ENCODE measurements at places on chromosomes 4 and X. TPM values are rescaled to one million over a fixed set of nuclear protein-coding genes. Genes with fewer than 3 reads are reported as not detected.
A peak's percentile ranks its signal among the peaks of the same experiment; 100 is the strongest.

MAGEC1 gene
- total RNA-seq = not detected

GJB1 gene
- not detected for total RNA-seq

CFAP99 gene
- total RNA-seq = not detected

CLDN22 gene
- not detected for total RNA-seq

ARMCX4 gene
- 22.1 TPM for total RNA-seq

MAGEA2 gene
- 2.7 TPM for total RNA-seq

MMRN1 gene
- not detected for total RNA-seq

GRID2 gene
- 2.1 TPM for total RNA-seq

C4orf36 gene
- not detected for total RNA-seq

RBM47 gene
- total RNA-seq = 0.98 TPM

OTC gene
- total RNA-seq = not detected

KCNE5 gene
- total RNA-seq = 1.6 TPM

HTN1 gene
- not detected for total RNA-seq

SPANXA1 gene
- not detected for total RNA-seq

AFF1 gene
- total RNA-seq = 42.5 TPM

- no peaks in the 10 kb centered on the region for H3K36me3 ChIP-seq
- DNase-seq = no peak
- no peak overlapping the region for H3K27ac ChIP-seq
Observed at GRCh38 chr4:53890461-53890860, 173.9 kb downstream of the CHIC2 start.

- no peaks in the 10 kb centered on the region for H3K4me1 ChIP-seq
- H3K4me3 ChIP-seq = no peak overlapping the region
- no peaks in the 10 kb centered on the region for H3K36me3 ChIP-seq
Observed at GRCh38 chrX:102008901-102009300, 77.1 kb upstream of the ZMAT1 start.

- H3K4me1 ChIP-seq = no peaks in the 10 kb centered on the region
- no peak overlapping the region for H3K4me3 ChIP-seq
- no peak for DNase-seq
- no peak overlapping the region for H3K27ac ChIP-seq
Observed at GRCh38 chr4:109890076-109890475, 22.6 kb upstream of the EGF start.

GRCh38 chr4:138975225-138975624 lies 40.4 kb upstream of the NOCT start:
- peaks cover 14% of the 10 kb centered on the region for H3K4me1 ChIP-seq
- no peak overlapping the region for H3K27ac ChIP-seq
- H3K27me3 ChIP-seq = no peaks in the 10 kb centered on the region
- no peaks in the 10 kb centered on the region for H3K36me3 ChIP-seq

DNA sequence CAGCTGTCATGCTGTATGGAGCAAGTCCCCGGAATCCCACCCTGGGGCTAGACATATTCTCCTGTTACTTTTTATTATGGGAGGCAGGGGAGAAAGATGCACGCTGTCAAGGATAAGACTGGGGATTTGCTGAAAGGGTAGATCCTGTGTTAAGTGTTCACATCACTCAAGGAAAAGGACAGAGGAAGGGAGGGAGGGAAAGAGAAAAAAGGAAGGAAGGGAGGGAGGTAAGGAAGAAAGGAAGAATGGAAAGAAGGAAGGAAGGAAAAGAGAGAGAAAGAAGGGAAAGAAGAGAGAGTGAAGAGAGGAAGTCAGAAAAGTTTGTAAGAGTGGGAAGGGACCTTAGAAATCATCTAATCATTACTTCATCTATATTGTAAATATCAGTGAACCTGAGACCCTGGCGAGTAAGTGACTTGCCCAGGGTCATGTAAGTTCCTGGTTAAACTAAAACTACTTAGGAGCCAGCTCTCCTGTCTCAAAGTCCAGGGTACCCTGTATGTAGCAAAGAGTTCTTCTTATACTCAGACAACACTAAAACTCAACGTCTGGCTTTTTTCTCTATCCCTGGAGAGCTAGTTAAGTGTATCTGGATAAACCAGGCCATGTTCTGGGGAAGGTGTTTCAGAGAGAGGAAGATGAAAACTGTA lies 47.2 kb upstream of the MSX1 start:
- DNase-seq = no peak
- H3K36me3 ChIP-seq = no peaks in the 10 kb centered on the region
- peaks cover 8% of the 10 kb centered on the region for H3K27me3 ChIP-seq
- no peak overlapping the region for H3K27ac ChIP-seq
- H3K4me3 ChIP-seq = no peak overlapping the region
- no peaks in the 10 kb centered on the region for H3K4me1 ChIP-seq

GRCh38 chrX:41705680-41706374 lies 17.1 kb downstream of the GPR34 start:
- DNase-seq = no peak
- H3K36me3 ChIP-seq = no peaks in the 10 kb centered on the region
- no peak overlapping the region for H3K4me3 ChIP-seq
- no peaks in the 10 kb centered on the region for H3K4me1 ChIP-seq
- no peak overlapping the region for H3K27ac ChIP-seq

DNA sequence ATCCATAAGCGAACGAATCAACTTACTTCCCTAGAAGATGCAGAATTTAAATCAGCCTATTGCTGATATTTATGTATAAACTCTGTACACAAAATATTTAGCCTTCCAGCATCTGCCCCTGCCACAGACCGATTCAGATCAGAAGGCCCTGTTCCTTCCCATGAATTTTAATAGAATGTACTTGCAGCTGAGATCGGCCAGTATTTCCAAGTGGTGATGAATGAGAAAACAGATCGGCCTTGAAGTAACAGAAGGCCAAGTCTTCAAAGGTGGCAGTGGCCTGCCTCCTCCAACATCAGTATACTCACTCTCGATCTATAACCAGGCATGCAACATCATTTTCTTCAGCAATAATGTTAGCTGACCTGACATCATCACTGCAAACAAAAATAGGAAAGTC lies 66.4 kb downstream of the PRKG2 start:
- peaks cover 7% of the 10 kb centered on the region for H3K36me3 ChIP-seq
- H3K27ac ChIP-seq = no peak overlapping the region
- DNase-seq = no peak
- H3K27me3 ChIP-seq = no peaks in the 10 kb centered on the region

DNA sequence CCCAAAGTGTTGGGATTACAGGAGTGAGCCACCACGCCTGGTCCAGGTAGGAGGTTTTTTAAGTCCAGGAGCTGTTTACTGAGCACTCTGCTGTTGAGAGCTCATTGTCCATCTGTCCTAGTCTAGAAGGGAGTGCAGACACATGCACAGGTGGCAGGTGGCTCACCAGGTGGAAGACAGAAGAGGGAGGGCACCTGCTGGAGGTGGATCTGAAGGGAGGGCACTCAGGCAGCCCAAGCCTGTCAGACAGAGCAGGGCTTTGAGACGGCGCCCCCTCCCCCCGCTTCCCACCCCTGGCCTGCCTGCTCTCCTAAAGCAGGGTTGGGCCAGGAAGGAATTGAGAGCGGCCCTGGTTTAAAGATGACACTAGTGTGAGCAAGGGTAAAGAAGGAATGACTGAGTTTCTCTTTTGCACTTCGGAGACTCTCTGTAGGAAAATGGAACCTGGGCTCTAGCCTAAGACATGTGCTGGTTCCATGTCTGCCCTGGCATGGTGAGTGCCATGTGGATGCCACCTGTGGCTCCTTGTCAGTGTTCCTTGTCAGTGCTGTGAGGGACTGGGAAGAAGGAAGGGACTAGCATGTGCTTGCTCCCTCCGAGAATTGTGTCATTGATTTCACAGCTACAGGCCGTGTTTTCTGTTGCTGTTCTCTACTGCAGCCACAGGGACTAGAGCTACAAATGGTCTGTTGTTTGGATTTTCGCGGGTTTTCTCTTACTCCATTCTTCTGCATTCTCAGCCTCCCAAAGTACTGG lies 108.6 kb downstream of the TNIP2 start:
- no peak for DNase-seq
- H3K27ac ChIP-seq = peak overlapping the region; percentile 33
- H3K36me3 ChIP-seq = peaks cover 7% of the 10 kb centered on the region
- H3K4me1 ChIP-seq = peaks cover 17% of the 10 kb centered on the region
- no peak overlapping the region for H3K4me3 ChIP-seq

DNA sequence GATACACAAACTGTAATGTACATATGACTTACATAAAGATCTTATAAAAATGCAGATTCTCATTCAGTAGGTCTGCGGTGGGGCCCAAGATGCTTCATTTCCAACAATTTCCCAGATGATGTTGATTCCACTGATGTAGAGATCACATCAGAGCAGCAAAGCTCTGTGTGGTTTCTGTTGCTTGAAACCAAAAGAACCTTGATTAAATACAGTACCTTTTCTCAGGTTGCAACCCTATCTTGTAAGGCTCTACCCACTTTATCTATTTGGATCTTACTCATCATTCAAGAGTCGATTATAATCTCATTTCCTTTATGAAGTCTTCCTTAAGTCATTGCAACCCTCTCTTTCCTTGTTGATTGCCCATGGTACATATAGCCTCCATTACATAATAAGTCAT lies 816.8 kb downstream of the RPA4 start:
- H3K36me3 ChIP-seq = no peaks in the 10 kb centered on the region
- no peak overlapping the region for H3K27ac ChIP-seq
- no peaks in the 10 kb centered on the region for H3K4me1 ChIP-seq
- DNase-seq = no peak
- H3K4me3 ChIP-seq = no peak overlapping the region

DNA sequence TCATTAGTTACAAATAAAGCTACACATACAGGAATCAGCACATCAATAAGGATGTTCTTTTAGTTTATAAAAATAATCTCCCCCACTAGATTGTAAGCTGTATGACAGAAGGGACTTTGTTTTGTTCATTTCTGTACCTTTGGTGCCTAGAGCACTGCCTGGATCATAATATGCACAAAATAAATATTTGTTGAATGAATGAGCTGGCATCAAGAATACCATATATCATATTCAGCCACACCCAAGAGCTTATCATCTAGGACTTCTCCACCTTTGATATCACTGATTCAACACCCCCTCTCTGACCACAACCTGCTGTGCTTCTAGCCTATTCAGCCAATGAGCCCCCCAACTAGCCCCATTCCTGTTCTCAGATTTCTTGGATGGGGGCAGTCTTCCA lies 10.6 kb downstream of the SYTL4 start:
- DNase-seq = no peak
- no peak overlapping the region for H3K27ac ChIP-seq
- H3K27me3 ChIP-seq = no peaks in the 10 kb centered on the region
- H3K4me1 ChIP-seq = peaks cover 7% of the 10 kb centered on the region
- no peaks in the 10 kb centered on the region for H3K36me3 ChIP-seq

DNA sequence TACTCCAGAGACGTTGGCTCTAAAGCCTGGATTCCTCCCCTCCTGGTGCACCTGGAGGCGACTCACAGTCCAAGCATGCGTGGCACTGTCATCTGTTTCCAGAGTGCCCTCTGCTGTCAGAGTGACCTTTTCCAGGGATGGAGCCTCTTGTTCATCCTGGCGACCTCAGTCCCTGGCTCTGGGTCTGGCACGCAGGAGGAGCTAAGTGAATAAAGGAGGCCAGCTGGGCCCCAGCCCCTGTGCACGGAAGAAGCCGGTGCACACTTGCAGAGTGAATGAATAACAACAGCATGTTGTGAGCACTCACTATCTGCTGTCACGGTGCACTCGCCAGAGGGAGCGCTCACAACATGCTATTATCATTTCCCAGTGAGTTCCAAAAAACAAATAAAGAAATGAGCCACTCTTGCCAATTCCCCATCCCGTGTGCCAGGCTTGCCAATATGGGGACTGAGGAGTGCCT lies 27.8 kb upstream of the PSAPL1 start:
- H3K4me3 ChIP-seq = no peak overlapping the region
- DNase-seq = peak; percentile 25
- peaks cover 10% of the 10 kb centered on the region for H3K4me1 ChIP-seq
- H3K36me3 ChIP-seq = no peaks in the 10 kb centered on the region

DNA sequence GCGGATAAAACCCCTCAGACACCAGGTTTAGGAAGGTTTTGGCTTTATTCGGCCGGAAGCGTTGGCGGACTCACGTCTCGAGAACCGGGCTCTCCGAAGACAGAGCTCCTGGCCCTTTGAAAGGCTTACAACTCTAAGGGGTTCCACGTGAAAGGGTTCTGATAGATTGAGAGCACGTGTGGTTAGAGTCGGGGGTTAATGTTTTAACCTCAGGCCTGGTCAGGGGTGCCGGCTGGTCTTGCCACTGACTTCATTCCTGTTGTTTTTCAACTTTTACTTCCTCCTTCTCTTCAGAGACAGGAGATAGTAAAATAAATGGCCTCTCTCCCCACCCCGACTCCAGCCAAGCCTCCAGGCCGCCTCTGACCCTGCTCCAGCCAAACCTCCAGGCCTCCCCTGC lies 4.7 kb upstream of the ASMT start:
- no peak overlapping the region for H3K27ac ChIP-seq
- no peaks in the 10 kb centered on the region for H3K36me3 ChIP-seq
- no peak for DNase-seq
- H3K4me1 ChIP-seq = no peaks in the 10 kb centered on the region

DNA sequence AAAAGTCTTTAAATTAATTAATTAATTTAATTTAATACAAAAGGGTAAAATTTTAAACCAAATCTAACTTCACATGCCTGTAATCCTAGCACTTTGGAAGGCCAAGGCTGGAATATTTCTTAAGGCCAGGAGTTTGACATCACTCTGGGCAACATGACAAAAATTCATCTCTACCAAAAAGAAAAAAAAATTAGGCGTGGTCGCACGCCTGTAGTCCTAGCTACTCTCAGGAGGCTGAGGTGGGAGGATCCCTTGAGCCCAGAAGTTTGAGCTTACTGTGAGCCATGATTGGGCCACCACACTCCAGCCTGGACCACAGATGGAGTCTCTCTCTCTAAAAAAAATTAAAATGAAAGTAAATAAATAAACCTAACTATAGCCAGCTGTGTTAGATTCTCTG lies 39.2 kb upstream of the ANTXR2 start:
- H3K4me3 ChIP-seq = no peak overlapping the region
- H3K36me3 ChIP-seq = peaks cover 4% of the 10 kb centered on the region
- DNase-seq = no peak
- no peak overlapping the region for H3K27ac ChIP-seq
- no peaks in the 10 kb centered on the region for H3K4me1 ChIP-seq

DNA sequence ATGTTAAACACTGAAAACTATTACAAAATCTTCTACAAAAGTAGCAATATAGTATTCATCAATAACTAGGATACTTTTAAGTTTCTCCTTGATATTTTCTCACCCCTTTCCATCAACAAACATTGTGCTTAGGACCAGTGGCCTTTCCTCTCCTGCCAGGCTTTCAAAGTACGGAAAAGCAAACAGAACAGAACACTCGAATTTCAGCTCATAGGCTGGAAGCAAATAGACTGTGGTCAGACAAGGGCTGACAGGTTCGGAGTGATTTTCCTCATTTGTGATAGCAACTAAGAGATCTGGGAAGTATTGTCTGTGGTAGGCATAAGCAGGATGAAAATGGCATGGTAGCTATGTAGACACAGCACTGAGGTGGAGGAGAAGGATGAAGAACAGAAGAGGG lies 68.6 kb upstream of the SORBS2 start:
- H3K4me1 ChIP-seq = peaks cover 9% of the 10 kb centered on the region
- no peak overlapping the region for H3K4me3 ChIP-seq
- H3K27ac ChIP-seq = no peak overlapping the region
- DNase-seq = no peak

DNA sequence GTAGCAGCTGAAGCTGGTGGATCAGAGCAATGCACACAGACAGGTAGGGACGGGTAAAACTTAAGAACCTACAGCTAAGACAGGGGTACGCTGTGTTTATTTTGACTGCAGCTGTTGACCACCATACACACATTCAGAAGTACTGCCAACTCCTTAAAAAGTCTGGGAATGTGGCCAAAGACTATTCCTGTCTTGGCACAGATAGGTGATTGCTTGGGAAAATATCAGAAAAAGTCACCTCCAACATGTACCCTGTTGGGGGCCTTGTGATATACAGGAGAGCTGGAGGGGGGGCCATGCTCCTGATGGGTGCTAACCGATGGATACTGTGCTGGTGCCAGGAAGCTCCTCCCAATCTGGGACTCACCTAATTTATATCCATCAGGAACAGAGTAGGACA lies 121.2 kb downstream of the VCX2 start:
- no peaks in the 10 kb centered on the region for H3K4me1 ChIP-seq
- DNase-seq = no peak
- H3K36me3 ChIP-seq = no peaks in the 10 kb centered on the region
